ENCODE measurements at places on chromosomes 2 and 18. TPM values are rescaled to one million over a fixed set of nuclear protein-coding genes. Genes with fewer than 3 reads are reported as not detected.

- DNase-seq, result no peak
- no peak overlapping the region for H3K4me3 ChIP-seq
- H3K4me1 ChIP-seq, result no peaks in the 10 kb centered on the region
- H3K27ac ChIP-seq, result no peak overlapping the region
These were observed 124.7 kb upstream of the LRRTM1 start for GRCh38 chr2:80429251-80429650.

DNA sequence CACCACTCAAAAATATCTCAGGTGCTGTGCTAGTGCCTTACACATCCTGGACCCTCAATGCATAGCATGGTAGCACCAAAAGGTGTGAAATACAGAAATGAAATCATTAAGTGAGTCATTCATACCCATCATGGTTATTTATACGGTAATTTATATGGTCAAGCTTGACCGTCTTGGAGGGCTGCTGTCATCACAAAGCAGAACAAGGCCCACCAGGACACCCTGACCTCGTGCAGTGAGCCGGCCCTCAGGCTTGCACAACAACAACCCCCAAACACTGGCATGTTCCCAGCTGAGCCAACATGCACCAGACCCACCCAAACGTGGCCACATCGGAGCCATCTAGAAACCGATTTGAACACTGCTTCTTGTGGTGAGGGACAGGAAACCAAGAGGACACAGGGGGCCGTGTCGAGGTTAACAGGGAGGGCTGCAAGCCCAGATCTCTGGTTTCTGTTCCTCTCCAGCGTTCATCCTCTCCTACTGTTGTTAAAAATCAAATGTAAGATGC lies 378.5 kb upstream of the ID2 start:
- no peak for DNase-seq
- H3K27me3 ChIP-seq, result no peaks in the 10 kb centered on the region
- no peaks in the 10 kb centered on the region for H3K36me3 ChIP-seq
- H3K4me3 ChIP-seq, result no peak overlapping the region

DNA sequence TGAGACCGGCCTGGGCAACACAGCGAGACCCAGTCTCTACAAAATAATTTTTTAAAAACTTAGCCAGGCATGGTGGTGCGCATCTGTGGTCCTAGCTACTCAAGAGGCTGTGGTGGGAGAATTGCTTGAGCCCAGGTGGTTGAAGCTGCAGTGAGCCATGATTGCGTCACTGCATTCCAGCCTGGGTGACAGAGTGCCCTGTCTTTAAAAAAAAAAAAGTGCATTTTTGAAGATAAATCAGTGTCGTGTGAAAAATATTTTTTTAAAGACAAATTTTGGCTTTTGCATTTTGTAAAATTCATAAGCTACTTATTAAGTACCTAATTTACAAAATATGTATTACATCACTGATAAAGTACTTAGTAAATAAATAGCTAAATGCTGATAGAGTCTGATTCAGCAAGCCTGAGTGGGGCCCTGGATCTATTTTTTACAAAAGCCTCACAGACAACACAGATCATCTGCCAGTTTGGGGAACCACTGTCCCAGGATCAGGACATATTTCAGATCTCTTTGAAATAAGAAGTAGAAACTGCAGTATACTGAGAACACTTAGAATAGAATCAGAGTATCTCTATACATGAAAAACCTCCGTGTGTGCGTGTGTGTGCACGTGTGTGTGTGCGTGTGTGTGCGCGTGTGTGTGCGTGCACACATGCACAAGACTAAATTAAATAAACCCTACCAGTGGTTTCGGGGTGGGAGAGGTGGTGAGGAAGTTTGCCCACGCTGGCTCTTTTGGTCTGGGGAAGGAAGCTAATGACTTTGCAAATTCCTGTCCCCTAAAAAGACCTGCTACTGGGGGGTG lies 61.6 kb downstream of the AAK1 start:
- no peaks in the 10 kb centered on the region for H3K36me3 ChIP-seq
- peaks cover 51% of the 10 kb centered on the region for H3K4me1 ChIP-seq
- no peaks in the 10 kb centered on the region for H3K27me3 ChIP-seq
- DNase-seq, result no peak

DNA sequence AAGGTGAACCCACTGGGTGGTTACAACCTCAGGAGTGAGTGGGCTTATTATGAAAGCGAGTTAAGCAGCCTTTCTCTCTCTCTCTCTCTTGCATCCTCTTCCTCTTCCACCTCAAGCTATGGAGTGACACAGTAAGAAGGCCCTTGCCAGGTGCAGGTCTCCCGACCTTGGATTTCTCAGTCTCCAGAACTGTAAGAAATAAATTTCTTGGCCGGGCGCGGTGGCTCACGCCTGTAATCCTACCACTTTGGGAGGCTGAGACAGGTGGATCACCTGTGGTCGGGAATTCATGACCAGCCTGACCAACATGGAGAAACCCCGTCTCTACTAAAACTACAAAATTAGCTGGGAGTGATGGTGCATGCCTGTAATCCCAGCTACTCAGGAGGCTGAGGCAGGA lies 14.4 kb downstream of the MYCN start:
- H3K27me3 ChIP-seq, result peaks cover 4% of the 10 kb centered on the region
- H3K4me3 ChIP-seq, result no peak overlapping the region
- no peaks in the 10 kb centered on the region for H3K4me1 ChIP-seq
- no peak overlapping the region for H3K27ac ChIP-seq

CTNNA2 gene
- total RNA-seq, result 1.5 TPM

- H3K27ac ChIP-seq, result no peak overlapping the region
- no peaks in the 10 kb centered on the region for H3K27me3 ChIP-seq
- no peak for DNase-seq
- H3K4me3 ChIP-seq, result no peak overlapping the region
These were observed 151.6 kb downstream of the GLI2 start for GRCh38 chr2:120887320-120887697.
